CD8-positive, alpha-beta T cell (primary cell): ENCODE measurements at places on chromosomes 6 and 20.

DNA sequence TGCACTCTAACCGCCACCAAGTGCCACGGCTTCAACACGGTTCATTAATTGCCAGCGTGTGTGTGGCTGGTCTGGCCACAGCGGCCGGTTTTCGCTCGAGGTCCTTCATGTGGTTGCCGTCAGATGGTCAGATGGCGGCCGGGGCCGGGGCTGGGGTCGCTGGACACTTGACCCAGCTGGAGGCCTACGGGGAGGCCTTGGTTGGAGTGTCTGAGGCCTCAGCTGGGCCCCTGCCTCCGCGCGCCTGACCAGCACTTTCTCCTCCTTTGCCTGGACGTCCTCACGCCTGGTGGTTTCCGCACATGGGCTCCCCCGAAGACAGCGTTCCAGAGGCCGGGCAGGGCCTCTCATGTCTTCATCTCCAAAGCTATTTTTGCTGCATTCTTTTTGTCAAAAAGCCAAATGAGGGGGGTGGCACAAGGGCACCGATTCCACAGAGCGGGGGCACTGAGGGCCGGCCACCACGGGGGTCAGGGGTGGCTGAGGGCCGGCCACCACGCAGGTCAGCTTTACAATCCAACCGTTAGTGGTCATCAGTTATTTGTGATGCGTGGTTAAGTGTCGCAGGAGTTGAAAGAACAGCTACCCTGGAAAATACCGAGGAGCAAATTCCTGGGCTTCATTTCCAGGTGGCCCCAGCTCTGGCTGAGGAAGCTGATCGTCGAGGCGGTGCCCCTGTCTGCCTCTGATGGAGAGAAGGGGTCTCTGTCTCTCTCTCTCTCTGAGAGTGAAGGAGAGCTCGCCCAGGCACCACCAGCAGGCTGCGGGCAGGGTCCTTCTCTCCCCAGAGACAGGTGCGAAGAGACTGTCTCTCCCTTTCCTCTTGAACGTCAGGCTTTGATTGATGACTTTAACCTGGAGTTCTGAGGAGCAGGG lies 50.5 kb upstream of the FRMD1 start:
- no peak for DNase-seq

DNA sequence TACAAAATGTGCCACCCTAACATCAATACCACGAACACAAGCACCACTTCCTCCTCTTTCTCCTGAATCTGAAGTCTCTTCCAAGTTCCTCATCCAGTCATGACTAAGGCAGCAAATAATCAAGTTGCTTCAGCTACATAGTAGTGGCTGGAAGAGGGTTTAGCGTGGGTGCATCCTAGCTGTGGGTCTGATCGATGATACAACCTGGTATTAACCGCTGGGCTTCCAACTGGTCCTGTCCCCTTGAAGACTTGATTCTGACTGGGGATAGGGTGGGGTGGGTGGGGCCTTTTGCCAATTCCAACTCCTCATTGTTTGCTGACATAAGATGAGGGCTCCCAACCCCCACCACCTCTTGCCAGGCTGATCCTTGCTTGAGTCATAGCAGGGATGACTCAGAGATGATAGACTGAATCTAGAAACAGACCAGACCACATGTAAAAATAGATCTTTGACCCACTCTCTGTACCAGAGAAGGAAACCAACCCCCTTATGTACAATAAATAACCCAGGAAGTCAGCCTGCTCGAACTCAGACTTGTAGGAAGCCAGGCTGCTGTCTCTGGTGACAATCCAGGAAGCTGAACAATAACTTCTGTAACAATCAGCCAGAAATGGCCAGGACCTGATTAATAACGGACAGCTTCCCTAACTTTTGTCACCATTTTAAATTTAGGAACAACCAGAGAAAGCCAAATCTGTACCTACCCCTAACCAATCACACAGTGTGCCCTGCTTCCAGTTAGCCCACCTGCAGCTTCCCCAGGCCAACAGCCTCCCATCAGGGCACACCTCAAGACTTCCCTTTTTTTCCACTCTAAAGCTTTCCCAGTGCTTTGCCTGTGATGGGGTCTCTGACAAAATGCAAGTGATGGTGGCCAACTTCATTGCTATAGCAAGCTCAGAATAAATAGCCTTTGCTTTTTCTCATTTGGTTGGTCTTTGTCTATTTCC lies 68.9 kb upstream of the FAM184A start:
- no peak for DNase-seq

GRCh38 chr6:126312013-126312665 lies 27.8 kb upstream of the CENPW start:
- DNase-seq = no peak

DNA sequence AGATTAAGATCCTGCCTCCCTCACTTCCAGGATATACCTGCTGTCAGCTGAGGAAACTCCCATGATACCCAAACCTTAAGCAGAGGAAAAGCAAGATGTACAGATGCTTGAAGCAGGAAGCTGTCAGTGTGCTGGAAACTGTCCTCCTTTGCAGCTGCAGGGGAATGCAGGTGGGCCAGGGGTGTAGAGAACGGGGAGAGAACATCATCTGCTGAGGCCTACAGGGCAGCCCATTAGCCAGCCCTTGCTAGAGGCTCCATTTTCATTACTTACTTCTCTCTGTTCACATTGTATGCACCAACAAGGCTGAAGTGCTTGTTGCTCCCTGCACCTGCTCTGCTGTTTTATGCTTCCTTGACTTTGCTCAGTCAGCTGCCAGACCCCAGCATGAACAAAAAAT lies 119.1 kb downstream of the PRND start:
- no peak for DNase-seq

- no peak for DNase-seq
Observed at GRCh38 chr6:82646231-82646615, 282.6 kb downstream of the TPBG start.

- DNase-seq = no peak
Observed at GRCh38 chr6:144162977-144163376, 12.7 kb downstream of the STX11 start.

- DNase-seq = no peak
Observed at GRCh38 chr20:48837014-48837413, 9.2 kb upstream of the PREX1 start.
